Esophagus muscularis mucosa (tissue), 4 donors: ENCODE measurements at places on chromosomes 13 and 19.

DNA sequence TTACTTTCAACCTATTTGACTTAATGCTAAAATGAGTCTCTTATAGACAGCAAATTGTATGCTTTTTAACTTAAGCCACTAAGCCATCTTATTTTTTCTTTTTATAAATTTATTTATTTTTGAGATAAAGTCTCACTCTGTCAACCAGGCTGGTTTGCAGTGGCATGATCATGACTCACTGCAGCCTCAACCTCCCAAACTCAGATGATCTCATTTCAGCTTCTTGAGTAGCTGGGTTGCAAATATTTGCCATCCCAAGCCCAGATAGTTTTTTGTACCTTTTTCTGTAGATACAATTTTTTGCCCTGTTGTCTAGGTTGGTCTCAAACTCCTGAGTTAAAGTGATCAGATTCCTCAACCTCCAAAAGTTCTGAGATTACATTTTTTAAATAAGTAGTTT is 27.1 kb downstream of the ZNF714 start:
- no peak for DNase-seq

- no peak for DNase-seq
Measured at GRCh38 chr13:79710376-79710775, 229.4 kb downstream of the NDFIP2 start.

- DNase-seq, result no peak
Measured at GRCh38 chr19:6590827-6591319, at the start of gene CD70. CD70 (minus strand) TSS chr19:6591150; CDS start chr19:6591002, 148 bp downstream.

DNA sequence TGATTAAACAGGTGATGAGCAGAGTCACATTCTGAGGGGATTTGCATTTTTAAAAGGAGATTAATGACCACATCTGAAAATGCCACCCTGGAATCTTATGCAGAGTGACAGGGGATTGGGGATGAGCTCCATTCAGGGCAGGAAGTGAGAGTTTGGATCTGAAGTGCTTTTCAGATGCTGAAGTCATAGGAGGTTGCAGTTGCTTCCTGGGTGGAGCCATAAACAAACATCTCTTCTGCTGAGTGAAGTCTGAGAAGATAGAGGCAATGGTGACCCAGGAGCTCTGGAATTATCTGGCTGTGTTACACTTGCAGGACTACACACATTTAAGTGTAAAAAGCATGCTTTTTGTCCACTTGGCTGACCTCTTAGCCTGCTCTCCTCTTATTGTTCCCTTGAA is 51.4 kb upstream of the PSG8 start:
- no peak for DNase-seq

DNA sequence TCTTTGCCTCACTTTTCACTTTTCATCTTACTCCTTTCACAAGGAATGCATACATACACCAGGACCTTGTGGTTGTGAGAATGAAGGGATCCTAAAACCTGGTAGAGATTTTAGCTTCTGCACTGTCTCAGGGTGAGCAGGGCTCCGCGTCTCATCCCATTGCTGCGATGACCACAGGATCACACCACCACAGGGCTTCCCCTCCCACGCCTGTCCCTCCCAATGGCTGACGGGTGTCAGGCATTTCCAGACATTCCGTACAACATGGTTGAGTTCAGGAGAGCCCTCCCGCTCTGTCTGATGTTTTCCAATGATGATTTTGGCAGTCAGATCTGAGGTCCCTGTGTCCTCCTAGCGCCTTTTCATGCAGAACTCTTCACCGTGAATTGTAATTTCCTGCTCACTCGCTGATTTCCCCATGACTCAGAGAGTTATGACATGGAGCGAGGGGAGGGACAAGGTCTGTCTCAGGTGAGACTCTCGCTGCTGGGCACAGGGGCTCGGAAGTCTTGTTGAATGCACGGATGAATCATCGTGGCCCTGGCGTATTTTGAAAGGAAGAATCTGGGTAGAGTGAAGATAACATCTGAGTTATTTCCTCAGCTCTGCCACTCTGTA is 102.8 kb downstream of the TEX29 start:
- no peak for DNase-seq

DNA sequence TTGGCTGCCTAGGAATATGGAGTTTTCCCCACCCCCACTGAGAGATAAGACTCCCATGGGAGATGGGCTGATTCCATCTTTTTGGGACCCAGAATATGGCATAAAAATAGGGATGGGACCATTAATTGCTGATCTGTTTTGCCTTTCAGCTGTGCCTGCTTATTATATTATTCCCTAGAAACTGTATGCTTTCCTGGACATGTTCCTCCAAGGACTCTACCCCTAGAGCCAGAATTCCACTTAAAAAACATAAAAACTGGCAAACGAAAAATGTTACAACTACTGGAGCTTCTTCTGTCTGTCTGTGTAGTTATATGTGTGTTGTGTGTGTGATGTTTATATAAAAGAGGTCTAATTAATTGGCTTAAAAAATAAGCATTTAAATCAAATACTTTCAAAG is 159.9 kb upstream of the PRR20A start:
- no peak for DNase-seq

DNA sequence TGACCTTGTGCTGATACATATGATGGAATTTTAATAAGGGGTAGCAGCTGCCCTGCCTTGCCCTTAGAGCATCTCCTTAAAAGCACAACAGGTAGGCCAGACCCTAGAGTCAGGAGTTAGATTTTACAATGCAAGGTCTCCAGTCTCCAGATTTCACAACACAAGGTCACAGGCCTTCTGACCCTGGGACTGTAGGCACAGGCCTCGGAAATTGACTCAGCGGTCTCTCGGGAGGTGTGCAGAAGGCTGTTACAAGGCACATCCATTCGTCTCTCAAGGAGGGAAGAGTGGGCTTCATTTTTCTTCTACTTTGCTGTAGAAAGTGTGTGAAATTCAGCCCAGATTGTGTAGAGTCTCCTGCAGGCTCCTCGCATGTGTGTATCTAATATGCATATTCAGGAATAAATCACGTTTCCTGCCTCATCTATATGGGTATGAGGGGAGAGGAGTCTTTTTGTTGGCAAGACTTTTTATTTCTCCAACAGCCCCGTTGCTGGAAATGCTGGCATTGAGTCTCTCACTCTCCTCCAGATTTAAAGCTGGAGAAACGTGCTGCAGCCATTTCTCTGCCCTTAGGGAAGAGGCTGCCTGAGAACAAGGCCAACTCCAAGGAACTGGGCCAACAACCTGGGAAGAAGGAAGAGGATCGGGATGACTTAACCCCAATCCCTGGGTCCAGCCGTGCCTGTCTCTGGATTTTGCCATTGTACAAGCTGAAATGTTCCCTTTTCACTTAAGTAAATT is 24.5 kb downstream of the UQCRFS1 start:
- no peak for DNase-seq

DNA sequence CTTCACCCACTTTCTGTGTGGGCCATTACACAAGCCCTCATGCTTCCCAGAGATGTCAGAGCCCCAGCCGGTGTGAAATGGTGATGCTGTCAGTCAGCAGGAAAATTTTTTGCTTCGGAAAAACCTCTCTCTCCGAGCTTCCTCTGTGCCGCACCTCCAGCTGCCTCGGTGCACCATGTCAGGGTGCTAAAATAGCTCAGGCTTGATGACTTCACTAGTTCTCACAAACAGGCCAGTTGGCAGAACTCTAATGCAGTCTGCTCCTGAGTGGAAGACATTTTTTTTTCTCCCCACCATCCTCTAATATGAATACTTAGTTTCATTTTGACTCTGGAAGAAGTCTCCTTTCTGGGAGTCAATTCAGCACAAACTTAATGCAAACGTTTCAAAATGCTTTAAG is 71.3 kb downstream of the KLF12 start:
- DNase-seq, result no peak
